ENCODE measurements at places on chromosomes 12 and 14. TPM values are rescaled to one million over a fixed set of nuclear protein-coding genes. Genes with fewer than 3 reads are reported as not detected.

The NRL gene
- total RNA-seq, result 1.5 TPM

The ERGIC2 gene
- total RNA-seq, result 109 TPM

DNA sequence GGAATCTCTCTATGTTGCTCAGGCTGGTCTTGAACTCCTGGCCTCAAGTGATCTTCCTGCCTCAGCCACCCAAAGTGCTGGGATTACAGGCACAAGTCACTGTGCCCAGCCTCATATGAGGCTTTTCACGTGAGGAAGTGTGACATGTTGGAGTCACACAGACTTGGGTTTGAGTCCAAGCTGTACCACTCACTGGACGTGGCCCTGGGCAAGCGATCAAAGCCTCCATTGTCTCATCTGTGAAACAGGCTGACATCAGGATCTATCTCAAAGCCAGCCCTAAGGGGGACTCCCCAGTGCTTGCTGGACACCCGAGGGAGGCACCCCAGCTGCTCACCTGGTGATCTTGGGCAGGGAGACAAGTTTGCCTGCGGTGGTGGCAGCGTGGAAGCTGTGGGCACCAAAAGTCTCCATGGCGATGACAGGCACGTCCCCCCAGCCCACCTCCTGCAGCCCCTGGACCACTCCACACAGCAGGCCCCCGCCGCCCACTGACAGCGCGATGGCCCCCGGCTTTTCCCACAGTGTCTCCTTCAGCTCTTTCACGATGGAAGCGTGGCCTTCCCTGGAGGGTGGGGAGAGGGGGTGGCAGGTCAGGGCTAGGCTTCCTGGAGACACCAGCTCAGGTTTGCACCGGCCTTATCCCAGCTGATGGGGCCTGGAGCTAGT, 6.7 kb downstream of the SDS start:
- no peak for DNase-seq

The SLCO1B1 gene
- total RNA-seq, result not detected

GRCh38 chr12:95959107-95959506, 16.0 kb downstream of the AMDHD1 start:
- DNase-seq, result peak; percentile 17

DNA sequence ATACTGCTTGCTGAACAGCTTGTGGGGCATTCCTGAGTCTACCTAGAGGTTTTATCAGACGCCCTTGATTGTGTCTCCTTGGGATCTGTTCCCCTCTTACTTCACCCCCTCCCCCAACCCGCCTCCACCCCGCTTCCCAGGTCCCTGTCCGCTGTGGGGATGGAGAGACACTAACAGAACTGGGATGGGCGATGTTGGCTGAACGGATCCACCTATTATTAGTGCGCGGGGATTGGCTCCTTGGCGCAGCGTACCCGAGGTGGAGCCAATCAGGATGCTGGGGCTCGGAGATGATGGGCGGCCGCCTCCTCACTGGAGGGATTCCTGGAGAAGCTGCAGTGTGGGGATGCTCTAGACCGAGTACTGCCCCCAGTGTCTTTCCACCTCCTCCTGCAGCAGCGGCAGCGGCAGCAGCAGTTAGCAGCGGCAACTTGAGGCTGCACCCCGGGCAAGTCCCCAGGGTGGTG, at the start of gene SYT1:
TSS of gene SYT1 (plus strand) at position 372 of the 467 bp plus-strand sequence.
- peak; percentile 88 for DNase-seq

The JDP2 gene
- total RNA-seq, result 3.7 TPM

DNA sequence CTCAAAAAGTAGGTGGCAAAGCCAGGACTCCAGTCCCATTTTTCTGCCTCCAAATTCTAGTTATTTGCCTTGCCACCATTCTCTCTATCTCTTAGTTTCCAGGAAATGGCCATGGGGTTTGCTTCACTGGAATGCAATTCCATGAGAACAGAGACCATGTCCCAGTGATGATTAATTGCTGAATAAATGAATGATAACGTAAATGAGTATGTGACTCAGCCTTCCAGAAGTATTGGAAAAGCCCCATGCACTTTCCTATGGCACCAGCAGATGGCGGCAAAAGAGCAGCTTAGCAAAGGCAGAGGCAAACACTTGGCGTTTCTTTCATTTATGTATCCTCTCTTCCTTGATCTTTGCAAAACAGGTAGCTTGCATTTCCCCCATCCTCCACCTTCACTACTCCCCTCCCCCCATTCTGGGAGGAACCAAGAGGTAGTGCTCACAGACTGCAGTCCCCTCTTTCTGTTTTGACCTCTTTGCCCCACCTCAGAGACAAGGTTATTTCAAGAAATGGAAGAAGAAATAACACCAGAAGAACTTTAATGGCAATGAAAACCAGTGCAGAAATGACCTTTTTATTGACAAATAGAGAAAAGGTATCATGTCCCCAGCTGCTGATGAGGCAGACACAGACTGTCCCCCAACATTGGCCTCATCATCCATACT, 21.3 kb downstream of the TBX3 start:
- DNase-seq, result peak; percentile 71

- DNase-seq, result no peak
Observed at GRCh38 chr14:77007975-77008421, 20.5 kb downstream of the IRF2BPL start.

DNA sequence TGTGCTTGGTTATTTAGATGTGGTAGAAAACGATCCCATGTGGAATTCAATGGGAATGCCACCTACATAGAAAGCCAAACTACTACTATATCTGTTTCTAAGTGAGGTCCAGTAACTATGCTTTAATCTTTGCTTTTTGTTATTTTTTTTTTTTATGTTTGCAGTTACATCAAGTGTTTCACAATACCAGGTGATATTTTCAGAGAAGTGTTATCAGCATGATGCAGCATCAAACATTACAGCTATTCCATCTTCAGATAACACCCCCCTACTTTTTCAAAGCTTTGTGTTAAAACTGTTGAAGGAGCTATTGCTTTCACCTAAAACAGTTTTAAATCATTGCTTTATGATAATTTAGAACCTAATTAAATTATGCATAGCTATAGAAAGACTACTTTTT, 163.8 kb upstream of the SLC16A7 start:
- DNase-seq, result no peak

GRCh38 chr12:132282950-132283771, 46.2 kb downstream of the GALNT9 start:
- no peak for DNase-seq

- DNase-seq, result peak; percentile 32
Observed at GRCh38 chr14:21343035-21343794, 40.6 kb downstream of the SUPT16H start.

The LRRC10 gene
- not detected for total RNA-seq

DNA sequence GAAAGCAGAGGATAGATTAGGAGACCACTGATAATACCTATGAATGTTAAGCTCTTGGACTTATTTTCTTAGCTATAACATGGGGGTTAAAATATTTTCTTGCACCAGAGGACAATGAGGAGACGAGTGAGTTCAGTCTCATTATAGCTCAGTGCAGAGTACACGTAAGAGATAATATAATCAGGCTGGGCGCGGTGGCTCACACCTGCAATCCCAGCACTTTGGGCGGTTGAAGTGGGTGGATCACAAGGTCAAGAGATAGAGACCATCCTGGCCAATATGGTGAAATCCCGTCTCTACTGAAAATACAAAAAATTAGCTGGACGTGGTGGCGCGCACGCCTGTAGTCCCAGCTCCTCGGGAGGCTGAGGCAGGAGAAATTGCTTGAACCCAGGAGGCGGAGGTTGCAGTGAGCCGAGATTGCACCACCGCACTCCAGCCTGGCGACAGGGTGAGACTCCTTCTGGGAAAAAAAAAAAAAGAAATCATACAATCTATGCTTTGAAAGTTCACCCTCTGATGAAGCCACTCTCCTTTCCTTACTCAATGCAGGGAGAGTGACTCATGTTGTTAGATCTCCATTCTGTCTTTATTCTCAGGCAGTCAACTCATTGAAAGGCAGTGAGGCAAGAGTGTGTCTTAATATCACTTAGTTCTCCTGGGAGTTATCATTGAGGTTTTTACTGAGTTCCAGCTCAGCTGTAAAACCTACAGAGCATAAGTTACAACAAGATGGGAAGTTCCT, 134.2 kb downstream of the SYNE2 start:
- DNase-seq, result peak; percentile 28

The LIN7A gene
- under 0.01 TPM for total RNA-seq

The LGR5 gene
- not detected for total RNA-seq

- no peak for DNase-seq
Observed at GRCh38 chr12:68745376-68745903, 536 bp upstream of the SLC35E3 start.

DNA sequence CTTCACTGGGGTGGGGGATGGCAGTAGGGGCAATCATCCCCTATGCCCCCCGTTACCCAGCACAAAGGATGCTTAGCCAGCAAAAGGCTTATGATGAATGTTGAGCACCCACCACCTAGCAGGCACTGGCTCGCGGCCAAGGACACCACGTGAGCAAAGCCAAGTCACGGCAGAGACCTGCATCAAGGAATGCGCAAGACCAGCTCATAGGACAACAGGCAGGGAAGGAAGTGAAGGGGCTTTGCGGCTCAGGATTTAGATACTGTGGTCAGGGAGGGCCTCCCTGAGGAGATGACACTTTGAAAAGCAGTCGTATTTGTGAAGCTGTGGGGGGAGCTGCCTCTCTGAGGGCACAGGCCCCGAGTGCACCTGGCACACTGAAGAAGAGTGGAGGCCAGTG, 32.8 kb downstream of the SH2B3 start:
- DNase-seq, result peak; percentile 72

DNA sequence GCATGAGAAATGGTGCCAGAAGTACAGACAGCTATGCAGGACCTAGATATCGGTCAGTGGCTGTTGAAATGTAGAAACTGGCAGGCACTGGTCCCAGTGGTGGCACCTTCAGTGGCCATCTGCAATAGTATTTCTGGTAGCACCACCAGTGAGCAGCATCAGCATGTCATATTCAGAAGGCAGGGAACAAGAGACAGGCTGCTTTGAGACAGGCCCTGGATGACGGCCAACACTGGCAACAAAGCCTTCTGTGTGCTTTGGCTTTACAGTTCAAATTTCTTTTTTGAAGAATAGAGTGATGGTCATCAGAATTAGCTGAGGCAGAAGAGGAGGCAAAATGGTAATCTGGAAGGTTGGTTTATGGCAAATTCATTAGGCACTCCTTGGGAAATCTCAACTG, 273.4 kb upstream of the SLC16A7 start:
- peak; percentile 1 for DNase-seq

The NPAS3 gene
- total RNA-seq, result 0.48 TPM

DNA sequence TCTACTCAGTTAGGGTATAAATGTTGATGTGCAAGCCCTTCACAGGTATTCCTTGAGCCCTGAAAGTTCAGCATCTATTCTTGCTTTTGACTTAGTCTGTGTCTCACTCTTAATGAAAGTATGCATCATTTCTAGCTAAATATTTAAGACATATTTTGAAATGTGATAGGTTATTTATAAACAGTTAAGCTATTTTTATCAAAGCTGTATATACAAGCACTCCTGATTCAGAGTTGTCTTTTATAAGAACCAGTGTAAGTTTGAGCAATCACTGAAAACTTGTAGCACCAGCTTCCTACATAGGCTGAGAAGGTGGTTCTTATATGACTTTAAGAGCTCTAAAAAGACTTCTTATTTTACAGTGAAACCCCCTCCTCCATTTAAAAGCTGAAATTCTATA, 98.6 kb downstream of the MYF5 start:
- no peak for DNase-seq

DNA sequence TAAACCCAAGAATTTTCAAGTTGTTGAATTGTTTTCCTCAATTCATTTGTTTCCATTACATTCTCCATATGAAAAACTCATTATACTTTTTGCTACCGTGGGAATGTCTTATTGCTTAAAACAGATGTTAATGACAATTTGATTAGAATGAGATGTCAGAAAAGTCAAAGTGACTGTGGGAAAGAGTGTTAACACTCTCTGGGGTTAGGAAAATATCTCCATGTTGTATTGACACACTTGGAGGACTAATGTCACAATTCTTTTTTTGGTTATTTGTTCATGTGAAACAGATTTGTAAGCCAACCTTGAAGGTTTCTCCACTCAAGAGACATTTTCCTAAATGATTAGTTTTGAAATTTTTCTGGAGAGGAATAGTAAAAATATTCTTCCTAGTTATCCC, 47.2 kb upstream of the CMAS start:
- no peak for DNase-seq

The PTPRO gene
- total RNA-seq, result 0.72 TPM

- no peak for DNase-seq
Observed at GRCh38 chr14:65769151-65769550, 356.6 kb downstream of the FUT8 start.

The ADIPOR2 gene
- 23.8 TPM for total RNA-seq

The WNT5B gene
- total RNA-seq, result 42.9 TPM

The KCNC2 gene
- not detected for total RNA-seq

DNA sequence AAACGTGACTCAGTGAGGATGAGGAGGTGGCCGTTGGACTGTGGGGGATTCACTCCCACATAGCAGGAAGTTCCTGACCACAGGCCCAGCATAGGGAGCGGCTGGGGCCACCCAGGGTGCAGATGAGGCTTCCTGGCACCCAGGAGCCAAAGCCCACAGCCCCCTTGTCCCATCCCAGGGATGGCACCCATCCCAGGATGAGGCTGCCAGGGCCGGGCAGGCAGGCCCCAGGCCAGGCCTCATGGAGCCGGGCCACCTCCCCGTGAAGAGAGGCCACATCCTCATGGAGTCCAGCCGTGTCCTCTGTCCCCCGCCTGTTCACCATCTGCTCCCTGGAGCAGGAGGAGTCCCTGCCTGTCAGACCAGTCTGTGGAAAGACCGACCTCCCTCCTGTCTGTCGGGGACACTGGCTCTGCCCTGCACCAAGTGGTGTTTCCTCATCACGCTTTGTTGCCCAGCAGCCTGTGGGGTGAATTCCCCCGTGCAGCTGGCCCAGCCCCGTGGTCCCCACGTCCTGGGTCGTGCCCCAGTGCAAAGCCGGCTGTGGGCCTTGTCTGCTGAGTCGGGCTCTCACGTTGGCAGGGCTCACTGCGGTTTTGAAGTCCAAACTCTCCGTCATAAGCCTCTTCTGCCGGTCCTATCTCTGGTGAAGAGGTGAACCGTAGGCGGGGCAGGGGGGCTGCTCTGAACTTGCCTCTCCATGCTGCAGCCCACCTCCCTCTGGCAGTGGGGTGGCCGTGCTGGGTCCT, 24.5 kb downstream of the MMP17 start:
- peak; percentile 93 for DNase-seq

GRCh38 chr12:16604596-16605252, 1.2 kb downstream of the LMO3 start:
- no peak for DNase-seq

DNA sequence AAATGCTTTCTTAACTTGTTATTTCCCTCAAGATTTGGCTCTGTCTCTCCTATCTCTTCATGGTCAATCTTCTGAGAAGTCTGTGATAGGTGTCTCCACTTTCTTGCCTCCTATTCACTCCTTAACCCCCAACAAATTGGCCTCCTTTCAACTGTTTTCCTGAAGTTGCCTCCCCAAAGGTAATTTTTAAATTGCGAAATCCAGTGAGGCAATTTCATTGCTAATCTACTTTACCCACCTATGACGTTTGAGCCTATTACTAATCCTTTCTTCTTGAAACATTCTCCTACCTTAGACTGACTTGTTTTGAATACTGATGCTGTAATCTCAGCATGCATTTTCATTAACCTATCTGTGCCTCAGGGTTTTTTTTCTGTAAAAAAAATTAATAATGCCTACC, 6.0 kb upstream of the KCNH5 start:
- no peak for DNase-seq

Data from RPMI7951 (cell line).